ENCODE measurements at places on chromosomes 6 and 20.

DNA sequence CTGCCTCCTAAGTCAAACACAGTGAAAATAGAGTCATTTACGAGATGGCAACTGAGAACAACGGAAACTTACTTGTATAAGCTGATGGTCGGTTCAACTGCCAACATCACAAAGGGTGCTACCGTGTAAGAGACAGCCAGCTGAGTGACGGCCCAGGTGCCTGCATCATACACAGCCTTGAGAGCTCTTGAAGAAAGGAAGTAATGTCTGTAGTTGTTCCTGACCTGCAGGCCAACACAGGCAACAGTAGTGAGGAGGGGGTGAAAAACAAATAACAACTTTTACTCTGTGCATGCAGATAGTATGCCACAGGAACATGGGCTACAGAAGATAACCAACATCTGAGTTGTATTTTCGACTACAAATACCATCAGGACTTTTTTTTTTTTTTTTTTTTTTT is 102.7 kb downstream of the MBOAT1 start:
- no peak for DNase-seq

GRCh38 chr6:167129562-167129961 is 6.7 kb downstream of the CCR6 start:
- DNase-seq = no peak

DNA sequence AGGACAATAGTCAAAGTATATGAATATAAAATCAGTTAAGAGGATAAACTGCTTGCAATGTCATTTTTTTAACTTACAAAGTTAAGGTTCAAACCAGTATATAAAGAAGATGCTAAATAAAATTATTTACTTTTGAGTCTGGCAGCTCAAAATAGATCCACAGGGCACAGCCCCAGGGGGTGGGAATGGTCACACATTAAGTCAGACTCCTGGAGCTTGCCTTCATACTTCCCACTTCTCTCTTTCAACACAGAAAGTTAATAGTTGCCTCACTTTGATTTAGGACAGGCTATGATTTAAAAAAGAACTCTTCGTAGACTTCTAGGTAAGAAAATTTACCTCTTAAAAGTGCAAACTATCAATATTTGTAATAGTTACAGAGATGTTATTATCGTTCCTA is 158.3 kb upstream of the RUNX2 start:
- DNase-seq = no peak

DNA sequence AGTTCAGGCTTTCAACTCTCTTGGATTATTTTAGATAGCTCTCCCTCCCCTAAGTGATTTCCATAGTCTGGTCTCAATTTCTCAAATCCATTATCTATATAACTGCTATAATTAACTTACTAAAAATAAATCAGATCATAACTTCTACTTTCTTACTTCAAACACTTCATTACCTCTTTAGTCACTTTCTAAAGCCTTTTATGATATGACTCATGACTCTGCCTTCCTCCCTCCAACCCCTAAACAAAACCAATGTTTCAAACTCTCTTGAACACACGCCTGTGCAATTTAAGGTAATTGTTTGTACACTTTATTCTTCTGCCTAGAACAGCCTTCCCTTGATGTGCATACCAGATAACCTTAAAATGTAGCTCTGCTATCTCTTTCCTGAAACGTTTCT is 100.5 kb downstream of the LMBRD1 start:
- peak; percentile 12 for DNase-seq

DNA sequence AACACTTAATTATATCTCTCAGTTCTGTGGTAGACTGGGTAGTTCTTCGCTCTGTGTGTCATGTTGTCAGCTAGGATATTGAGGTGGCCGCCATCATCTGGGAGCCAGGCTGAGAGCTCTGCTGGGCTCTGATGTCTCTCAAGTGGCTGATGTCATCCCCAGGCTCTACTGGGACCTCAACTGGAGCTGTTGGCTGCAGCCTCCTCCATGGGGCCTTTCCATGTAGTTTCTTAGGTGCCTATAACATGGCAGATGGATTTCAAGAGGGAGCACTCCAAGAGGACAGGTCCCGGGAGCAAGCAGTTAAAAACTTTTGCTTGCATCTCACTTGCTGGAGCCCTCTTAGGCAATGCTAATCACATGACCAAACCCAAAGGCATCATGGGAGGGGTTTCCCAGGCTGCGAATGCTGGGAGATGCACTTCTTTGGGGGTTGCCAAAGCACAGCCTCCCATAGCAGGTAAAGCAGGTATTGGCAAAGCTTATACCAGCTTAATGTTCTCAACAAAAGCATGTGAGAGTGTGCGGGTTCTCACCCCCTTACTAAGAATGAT is 129.8 kb downstream of the TMEM242 start:
- no peak for DNase-seq

- DNase-seq = no peak
Observed at GRCh38 chr20:32321390-32321789, 36.7 kb upstream of the ASXL1 start.

DNA sequence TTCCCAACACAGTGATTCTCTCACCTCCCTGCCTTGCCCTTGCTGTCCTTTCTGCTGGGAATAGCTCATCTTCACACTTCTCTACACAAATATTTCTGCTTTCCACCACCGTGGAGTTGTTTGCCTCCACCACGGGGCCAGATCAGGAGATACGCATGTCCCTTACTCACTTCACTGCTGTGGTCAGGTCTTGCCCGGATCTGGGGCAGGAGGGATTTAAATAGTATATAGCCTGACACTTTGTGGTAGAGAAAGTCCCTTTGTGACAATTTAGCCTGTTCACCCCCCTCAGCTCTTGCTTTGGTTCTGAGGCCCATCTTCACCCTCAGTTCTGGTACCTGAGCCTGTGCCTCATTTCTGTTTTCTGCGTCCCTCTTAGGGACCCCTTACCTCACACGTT is 92.6 kb upstream of the PREP start:
- DNase-seq = no peak

DNA sequence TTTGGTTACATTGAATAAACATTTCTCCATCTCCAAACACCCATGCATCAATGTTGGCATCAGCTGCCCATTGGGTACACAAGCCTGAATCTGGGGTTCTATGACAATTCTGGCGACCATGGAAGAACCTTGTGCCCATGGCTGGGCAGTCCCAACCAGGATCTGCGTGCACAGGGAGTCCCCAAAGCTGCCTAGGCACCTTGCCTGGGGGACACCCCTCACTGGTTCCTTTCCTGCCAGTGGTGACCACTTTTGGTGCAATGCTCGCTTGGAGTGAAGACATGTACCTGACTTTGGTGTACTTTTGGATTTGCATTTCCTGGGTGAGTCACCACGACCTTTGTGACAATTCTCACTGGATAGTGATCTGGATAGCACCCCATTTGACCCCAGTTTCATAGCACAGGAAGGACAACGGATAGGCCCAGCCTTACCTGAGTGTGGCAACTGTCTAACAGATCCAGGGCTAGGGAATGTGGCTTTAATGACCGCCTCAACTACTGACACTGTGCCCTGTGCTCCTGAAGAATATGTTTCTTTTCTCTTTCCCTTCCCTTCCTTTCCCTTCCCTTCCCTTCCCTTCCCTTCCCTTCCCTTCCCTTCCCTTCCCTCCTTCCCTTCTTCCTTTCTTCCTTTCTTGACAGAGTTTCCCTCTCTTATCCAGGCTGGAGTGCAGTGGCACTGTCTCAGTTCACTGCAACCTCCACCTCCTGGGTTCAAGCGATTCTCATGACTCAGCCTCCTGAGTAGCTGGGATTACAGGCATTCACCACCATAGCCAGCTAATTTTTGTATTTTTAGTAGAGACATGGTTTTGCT is 7.1 kb downstream of the SPINT3 start:
- no peak for DNase-seq

GRCh38 chr6:85887461-85887860 is 244.8 kb upstream of the SYNCRIP start:
- DNase-seq = no peak

DNA sequence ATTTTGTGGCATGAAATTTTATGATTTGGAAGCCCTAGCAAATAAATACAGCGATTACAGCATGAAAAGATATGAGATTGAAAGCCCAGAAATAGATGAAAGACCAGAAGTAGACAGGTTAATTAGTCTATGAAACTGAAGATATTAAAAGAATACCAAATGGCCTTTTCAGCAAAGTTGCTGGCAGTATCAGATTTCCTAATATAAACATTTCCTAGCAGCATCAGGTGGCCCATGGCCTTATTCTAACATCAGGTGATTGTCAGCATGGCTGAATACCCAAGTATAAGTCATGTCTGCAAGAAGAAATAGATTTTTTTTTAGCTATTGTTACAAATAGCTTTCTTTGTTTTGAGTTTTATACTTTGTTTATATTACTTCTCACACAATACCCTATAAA is 93.2 kb downstream of the CLVS2 start:
- DNase-seq = no peak

- no peak for DNase-seq
Observed at GRCh38 chr20:16719421-16719820, 10.4 kb upstream of the SNRPB2 start.

DNA sequence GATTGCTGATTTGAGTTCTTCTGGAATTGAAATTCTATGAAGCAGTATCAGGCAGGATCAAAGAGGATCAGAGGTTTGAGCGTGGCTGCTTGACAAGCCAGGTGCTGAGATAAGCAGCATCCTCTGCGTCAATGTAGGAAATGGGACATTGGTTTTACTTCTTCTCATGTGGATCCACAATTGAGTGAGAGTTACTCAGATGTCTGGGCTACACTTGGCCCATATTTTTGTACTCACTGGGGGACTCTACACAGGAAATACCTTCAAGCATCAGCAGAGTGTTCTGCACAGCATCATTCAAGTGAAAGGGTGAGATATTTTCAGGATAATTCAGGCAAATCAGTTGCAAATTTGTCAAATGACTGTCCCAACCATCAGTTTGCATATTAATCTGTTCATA is 613.9 kb upstream of the ARID1B start:
- no peak for DNase-seq

DNA sequence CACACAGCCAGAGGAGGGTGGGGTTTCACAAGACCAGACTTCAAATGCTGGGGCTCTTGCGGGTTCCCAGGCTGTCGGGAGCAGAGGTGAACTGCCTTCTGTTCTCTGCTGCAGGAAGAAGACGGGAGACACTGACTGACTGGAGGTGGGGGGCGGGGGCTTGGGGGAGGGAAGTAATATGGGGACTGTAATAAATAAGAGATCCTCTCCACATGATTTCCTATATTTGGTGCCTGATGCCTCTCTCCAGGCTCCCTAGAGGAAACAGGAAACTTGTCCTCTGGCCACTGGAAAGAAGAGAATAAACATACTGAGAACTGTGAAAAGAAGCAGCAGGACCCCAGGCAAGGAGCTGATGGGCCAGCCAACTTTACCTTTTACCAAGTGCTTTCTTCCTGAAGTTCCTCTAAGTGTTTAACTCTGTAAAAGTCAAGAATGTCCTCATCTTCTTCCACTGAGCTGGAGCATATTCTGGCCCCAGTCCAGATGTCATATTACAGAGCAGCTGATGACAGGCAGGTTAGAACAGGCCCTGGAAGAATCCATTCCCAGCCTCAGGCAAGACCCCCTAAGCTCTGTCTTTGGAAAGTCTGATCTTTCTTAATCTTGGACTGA is 33.2 kb upstream of the ADGRF5 start:
- DNase-seq = no peak

DNA sequence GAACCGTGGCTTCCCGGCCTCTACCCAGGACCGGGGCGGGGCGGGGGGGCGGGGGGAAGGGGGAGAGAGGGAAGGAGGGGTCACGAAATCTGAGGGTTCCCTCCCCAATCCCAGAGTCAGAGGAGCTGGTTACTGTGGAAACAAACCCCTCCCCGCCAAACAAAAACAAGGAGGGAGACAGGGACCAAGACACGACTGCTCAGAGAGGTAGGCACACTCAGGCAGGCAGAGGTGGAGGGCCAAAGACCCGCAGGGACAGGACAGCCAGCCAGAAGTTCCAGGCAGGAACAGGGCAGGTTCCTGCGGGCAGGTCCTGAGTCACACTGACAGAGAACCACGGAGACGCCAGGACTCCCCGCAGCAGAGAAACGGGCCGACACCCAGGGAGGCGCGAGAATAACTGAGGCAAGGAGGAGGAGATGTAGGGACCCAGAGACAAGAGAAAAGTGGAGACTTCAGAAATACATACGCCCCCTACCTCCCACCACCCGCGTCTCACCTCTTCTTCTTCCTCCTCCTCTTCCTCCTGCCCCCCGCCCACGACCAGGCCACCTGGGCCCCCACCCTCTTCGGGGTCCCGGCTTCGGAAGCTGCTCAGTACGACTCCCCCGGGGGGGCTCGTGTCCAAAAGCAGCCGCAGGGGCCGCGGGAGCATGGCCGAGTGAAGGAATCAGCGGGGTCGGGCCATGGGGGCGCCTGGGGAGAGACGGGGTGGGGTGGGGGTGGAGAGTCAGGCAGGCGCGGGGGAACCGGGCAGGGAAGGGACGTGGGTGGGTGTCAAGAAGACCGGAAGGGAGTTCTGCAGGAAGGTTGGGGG is 578 bp downstream of the RGL2 start:
- DNase-seq = peak; percentile 83

GRCh38 chr20:60857708-60858107 is 394.4 kb upstream of the CDH4 start:
- peak; percentile 81 for DNase-seq

DNA sequence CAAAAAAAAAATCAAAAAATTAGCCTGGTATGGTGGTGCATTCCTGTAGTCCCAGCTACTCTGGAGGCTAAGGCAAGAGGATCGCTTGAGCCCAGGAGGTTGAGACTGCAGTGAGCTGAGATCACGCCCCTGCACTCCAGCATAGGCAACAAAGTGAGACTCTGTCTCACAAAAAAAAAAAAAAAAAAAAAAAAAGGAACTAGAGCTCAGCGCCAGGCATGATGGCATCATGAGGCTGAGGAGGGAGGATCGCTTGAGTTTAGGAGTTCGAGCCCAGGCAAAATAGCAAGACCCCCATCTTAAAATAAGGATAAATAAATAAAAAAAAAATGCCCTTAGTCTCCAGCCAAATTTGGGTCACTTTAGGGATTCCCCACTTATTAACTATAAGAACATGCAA is 40.4 kb upstream of the PIM1 start:
- DNase-seq = no peak

- no peak for DNase-seq
Observed at GRCh38 chr20:59051666-59052185, 9.1 kb upstream of the PRELID3B start.

DNA sequence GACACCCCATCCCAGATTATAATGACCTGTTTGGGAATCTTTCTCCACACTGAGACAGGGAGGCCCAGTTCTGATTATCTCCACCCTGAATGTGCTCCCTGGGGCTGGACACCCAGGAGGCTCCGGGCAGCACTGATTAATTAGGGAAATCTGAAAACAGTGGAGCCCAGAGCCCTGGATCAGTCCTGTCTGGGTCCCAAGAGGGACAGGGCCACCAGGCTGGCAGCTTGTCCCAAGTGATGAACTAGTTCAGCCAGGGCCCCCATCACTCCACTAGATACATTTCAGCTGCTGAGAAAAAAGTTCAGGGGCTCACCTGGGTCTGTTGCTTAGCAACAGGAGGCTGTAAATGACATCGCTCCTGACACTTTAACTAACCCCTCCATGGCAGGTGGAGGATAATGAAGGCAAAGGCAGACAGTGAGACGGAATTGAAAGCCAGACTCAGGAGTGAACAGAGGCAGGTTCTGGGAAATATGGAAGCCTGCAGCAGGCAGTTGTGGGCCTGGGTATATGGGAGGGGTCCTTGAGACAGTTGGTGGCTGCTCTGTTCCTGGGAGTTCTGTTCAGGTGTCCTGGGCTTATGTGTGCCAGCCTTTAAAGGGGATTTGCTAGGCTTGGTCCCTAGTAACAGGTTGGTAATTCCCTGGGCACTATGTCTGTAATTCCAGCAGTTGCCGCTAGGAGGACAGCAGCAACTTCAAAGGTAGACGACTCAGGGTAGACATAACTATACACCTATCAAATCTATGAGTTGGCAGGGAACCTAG is 78.3 kb upstream of the CTNNBL1 start:
- DNase-seq = peak; percentile 29

Data from fibroblast of skin of right biceps (primary cell).